ENCODE measurements at places on chromosomes 3 and 15.

DNA sequence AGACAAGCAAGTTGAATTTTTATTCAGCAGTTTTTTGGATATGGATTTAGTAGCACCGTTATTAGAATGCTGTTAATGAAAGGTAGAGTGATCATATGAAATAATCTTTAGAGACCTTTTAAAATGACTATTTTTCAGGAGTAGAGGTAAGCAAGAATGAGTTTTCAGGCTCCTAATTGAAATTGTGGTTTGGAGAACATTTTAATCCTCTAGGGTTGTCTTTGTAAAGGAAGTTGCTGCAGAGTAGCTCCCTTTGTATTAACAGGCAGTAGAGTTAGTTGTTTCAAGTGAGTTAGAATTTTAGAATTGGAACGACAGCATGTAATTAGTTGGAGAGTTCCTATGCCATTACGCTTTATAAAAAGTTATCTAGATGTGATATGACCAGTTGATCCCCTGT is 27.2 kb upstream of the EDEM1 start:
- DNase-seq, result no peak

GRCh38 chr3:72196377-72196929 is 411.5 kb upstream of the PROK2 start:
- DNase-seq, result no peak

DNA sequence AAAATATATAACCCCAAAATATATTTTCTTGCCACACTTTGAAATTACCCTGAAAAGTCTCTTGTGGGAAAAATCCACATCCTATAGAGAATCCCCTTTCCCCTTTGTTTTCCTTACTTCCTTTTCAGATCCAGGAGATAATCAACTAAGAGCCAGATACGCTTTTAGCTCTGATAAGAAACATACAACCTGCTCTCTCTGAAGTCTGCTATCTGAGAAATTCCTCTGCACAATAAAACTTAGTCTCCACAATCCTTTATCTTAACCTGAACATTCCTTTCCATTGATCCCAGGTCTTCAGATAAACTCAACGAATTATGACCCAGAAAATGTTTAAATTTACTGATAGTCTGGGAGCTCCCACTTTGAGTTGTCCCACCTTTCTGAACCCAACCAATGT is 233.4 kb upstream of the SETMAR start:
- DNase-seq, result no peak

DNA sequence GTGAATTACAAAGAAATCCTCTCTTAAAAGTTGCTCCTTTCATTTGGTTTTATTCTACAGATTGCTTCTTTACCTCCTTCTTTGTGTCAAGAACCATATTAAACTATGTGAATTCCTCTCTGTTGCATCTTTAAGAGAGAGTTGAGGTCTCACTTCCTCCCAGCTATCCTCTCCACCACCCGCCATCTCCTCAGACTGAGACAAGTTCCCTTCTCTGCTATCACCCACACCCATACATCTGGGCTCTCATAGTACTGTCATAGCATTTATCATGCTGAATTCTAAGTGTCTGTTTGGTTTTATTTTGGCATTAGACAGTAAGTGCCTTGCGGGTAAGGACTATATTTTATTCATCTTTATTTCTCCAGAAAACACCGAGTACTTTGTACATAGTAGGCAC is 54.2 kb downstream of the B3GALNT1 start:
- no peak for DNase-seq

- DNase-seq, result peak; percentile 43
Measured at GRCh38 chr3:10008588-10009344, 17.5 kb upstream of the FANCD2 start.

DNA sequence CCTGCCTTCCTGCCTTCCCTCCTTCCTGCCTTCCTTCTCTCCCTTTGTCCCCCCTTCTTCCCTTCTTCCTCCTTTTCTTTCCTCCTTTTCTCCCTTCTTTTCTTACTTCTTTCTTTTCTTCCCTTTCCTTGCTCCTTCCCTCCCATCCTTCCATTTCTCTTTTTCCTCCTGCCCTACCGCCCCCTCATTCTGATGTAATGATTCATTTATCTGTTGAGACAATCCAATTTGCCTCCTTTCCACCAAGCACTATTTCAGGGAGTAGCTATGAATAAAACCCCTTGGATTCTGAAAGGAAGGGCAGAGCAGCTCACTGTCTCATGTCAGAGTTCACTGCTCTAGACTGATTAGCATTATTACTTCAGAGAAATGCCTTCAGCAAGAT is 462.6 kb downstream of the PDCD6IP start:
- DNase-seq, result no peak

- no peak for DNase-seq
Measured at GRCh38 chr15:66955001-66955516, 110.3 kb upstream of the SMAD3 start.

GRCh38 chr3:195394024-195394423 is 48.8 kb downstream of the ACAP2 start:
- no peak for DNase-seq

GRCh38 chr15:43376017-43376705 is 5.3 kb downstream of the TUBGCP4 start:
- no peak for DNase-seq

- no peak for DNase-seq
Measured at GRCh38 chr3:126987596-126987995, 4.7 kb downstream of the PLXNA1 start.

DNA sequence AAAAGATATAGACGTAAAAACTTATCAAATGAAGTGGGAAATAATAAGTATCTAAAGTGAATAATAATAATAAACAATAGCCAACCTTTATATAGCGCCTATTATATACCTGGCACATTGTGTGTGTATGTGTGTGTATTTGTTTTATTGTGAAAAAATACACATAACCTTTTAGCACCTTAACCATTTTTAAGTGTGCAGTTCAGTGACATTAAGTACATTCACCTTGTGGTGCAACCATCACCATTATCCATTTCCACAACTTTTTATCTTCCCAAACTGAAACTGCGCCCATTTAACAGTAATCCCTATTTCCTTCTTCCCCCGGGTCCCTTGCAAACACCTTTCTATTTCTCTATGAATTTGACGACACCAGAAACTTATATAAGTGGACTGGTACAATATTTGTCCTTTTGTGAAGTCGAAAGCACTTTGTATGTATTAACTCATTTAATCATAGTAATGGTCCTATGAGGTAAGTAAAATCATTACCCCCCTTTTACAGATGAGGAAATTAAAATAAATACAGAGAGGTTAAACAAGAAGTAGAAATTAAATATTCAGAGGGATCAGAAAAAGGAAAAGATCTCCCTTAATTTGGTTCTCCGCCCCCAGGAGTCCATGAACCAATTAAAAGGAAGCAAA is 33.5 kb downstream of the GJD2 start:
- DNase-seq, result no peak

DNA sequence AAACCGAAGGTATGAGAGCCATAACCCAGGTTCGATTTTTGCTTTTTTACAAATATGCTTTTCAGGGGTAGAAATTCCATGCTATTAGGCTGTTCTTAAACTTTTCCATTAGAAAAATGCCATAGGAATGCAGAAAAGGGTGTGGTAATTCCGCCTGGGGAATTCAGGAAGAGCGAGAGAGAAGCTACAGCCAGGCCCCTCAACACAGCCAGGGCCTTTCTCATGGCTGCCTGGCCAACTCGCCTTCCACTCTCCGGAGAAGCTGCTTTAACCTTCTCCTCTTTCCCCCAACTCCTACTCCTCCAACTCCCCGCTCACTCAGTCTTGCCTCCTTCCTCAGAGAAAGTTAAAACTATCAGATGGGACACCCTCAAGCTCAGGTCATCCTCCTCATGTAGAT is 9.1 kb upstream of the TICRR start:
- no peak for DNase-seq

DNA sequence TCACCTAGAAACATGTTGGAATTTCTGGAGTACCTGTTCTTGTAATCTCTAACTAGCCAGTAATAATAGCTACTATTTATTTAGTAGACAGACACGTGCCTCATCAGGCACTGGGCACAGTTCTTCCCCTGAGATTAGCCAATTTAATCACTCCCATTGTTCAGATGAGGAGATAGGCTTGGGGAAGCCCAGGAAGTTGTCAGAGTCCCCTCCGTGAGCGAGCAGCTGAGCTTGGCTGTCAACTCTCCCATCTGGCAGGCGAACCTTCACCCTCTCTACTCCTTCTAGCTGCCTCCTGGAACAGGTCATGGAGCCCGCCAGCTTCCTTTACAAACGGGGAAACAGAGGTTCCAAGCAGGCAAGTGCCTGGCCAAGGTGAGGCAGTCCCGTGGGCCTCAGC is 31.1 kb upstream of the FGD5 start:
- no peak for DNase-seq

- DNase-seq, result no peak
Measured at GRCh38 chr15:77769700-77770099, 137.0 kb upstream of the LINGO1 start.

DNA sequence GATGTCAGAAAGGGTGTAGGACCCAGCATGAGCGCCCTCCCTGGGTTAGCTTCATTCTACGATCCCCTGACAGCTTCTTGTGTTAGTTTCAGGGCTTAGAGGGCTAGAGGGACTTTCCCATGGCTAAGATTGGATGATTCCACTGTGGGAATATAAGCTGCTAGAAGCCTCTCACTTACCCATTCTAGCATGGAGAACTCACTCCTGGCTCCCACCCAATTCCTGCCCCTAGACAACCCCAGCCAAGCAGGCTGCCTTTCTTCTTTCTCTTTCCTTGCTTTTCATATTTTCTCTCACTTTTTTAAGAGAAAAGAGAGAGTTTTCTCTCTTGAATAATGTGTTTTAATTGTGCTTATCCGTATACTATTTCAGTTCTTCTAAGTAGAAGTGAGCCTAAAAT is 335.1 kb upstream of the CNTN6 start:
- DNase-seq, result no peak

DNA sequence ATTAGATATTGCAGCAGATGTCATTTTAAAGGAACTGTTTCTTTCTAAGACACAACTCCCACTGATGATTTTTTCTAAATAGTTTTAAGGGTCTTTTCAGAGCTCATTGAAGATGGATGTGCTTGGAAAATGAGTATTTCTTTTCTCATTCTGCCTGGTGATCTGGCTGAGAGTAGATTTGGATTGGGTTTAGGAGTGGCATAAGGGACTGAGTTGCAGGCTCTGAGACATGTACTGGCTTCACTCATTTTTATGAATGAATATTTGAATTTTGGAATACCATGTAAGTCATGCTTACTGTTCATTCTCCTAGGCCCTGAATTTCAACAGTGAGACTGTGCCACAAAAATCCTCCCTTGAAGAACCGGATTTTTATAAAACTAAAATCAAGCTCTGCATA is 6.5 kb downstream of the IL12A start:
- no peak for DNase-seq

- DNase-seq, result no peak
Measured at GRCh38 chr3:119790369-119790768, 8.5 kb downstream of the NR1I2 start.

DNA sequence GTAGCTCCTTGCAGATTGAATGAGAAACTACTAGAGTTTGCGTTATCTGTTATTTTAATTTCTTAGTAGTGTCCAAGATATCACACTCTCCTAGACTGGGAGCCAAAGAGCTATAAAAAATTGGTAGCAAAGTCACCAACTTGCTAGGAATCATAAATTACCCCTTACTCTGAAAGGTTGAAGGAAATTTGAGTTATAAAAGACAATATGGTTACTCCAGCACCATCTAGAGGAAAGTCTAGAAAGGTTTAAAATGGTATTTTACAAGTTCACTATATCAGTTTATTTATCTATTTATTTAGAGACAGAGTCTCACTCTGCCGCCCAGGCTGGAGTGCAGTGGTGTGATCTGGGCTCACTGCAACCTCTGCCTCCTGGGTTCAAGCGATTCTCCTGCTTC is 121.6 kb downstream of the RBPMS2 start:
- DNase-seq, result no peak

GRCh38 chr15:79990997-79991334 is 20.0 kb upstream of the BCL2A1 start:
- DNase-seq, result no peak

GRCh38 chr3:25564075-25564474 is 100.6 kb downstream of the TOP2B start:
- DNase-seq, result no peak

GRCh38 chr3:189233225-189233858 is 61.6 kb downstream of the TPRG1 start:
- no peak for DNase-seq

DNA sequence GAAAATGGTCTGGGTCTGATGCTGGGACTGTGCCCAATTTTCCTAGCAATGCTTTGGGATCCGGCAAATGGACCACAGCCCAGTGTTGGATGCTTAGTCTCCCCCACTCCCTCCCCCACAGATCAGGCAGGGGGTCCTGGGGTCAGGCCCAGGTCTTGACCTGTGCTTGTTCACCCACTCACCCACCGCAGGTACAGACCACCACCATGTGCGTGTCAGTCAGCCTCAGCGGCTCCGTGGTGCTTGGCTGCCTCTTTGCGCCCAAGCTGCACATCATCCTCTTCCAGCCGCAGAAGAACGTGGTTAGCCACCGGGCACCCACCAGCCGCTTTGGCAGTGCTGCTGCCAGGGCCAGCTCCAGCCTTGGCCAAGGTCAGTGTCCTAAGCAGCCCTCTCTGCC is 10.6 kb downstream of the GRM2 start:
- no peak for DNase-seq

- no peak for DNase-seq
Measured at GRCh38 chr15:92885224-92886041, 14.7 kb upstream of the CHD2 start.

GRCh38 chr3:139307601-139308555 is 35.9 kb upstream of the MRPS22 start:
- DNase-seq, result no peak

DNA sequence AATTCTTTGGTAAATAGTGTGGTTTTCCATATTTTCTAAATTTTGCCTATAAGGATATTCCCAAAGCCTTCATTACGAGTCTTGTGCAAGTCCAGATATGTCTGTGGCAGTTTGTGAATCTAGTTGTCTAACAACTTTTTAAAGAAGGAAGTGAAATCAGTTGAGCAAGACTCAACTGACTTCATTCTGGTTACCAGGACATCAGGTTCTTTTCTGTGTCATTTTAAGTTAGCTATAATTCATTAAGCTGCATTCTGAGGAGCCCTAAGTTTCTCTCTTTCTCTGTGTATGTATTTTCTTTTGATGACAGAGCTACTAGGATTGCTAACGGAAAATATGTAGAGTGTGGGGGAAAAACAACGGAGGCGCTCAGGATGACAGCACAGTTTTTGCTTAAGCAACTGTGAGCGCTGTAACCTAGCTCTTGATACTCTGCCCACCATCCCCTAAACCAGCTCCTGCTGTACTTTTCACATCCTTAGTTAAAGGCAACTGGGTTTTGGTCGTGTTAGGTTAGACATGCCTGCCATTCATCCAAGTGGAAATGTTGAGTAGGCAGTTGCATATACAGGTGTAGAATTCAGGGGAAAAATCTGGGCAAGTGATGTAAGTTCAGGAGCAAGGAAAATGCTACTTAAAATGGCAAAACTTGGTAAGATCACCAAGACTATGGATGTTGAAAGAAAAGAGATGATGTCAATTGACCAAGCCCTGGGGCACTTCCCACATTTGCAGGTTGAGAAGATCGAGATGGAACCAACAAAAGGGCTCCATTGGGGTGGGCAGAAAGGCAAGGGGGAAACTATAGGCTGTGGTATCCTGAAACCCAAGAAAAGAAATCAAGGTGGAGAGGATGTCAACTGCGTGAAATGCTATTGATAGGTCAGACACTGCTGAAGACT is 9.2 kb downstream of the MFSD1 start:
- no peak for DNase-seq

GRCh38 chr15:33377204-33377603 is 66.4 kb downstream of the RYR3 start:
- no peak for DNase-seq

- no peak for DNase-seq
Measured at GRCh38 chr3:71132995-71133730, 450.4 kb downstream of the FOXP1 start.

- no peak for DNase-seq
Measured at GRCh38 chr15:98561169-98561941, 87.0 kb upstream of the IGF1R start.

Measured in activated naive CD4-positive, alpha-beta T cell (primary cell).